Lung (tissue), 17 donors: ENCODE measurements at places on chromosomes 7 and 10. TPM values are rescaled to one million over a fixed set of nuclear protein-coding genes. Genes with fewer than 3 reads are reported as not detected.

Gene CFAP70
- polyA plus RNA-seq: 6.0 TPM

Gene UPF2
- 7.4 TPM for polyA plus RNA-seq

Gene NKX2-3
- polyA plus RNA-seq: not detected

Gene LRRC18
- 1.8 TPM for polyA plus RNA-seq
